ENCODE measurements at places on chromosomes 11 and 22.

GRCh38 chr11:83558281-83558680, 272.1 kb upstream of the CCDC90B start:
- no peak for DNase-seq

- no peak for DNase-seq
Measured at GRCh38 chr11:12167061-12168000, 56.9 kb downstream of the MICAL2 start.

DNA sequence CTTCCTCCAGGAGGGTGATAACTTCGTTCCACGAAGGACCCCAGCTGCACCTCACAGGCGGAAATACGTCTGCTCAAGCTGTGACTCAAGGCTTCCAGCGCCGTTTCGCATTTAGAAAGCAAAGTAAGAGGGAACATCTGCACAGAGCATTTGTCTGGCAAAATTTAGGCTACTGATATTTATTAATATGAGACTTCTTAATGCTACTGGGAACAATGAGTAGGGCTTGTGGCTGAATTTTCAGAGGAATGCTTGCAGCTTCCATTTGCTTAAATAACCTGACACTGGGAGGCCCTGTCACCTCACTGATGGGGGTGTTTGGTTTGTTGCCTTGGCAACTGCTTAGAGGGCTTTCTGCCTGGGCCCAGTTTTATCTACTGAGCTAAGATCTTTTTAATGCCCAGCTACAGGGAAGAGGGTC, 14.7 kb upstream of the ST14 start:
- no peak for DNase-seq

DNA sequence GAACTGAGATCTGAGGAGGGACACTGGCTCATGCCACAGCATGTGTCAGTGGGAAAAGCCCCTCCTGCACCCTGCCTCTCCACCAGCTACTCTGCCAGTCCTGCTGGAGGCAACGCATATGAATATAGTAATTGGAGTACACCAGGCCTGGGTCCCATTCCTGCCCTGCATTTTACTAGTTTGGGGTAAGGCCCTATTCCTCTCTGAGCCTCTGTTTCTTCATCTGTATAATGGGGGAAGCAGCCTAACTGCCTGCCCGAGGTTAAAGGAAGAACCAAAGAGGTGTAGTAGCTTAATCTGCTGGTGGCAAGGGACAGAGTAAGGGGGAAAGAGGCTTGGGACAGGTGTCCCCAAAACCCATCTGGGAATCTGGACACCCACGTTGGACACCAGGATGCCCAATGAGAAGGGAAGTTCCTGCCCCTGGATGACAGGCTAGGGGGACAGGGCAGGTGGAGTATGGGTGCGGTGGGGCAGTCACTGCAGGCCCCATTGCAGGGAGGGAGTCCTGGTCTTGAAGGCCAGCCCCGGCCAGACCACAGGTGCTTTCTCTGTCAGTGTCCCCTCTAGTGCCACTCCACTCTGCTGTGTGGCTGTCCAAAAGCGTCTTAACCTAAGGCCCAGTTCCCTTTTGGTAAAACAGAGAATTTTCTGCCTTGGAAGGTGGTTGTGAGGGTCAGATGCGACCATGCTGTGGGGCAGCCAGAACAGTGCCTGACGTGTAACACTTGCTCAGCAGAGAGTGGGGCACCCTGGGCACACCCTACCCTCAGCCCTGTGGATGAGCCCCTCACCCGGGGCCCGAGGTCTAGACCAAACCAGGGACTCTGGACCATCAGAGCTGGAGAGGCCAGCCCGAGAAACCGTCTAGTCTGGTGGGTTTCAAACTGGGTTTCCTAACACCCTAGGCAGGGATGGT, 11.5 kb downstream of the TSKU start:
- no peak for DNase-seq

DNA sequence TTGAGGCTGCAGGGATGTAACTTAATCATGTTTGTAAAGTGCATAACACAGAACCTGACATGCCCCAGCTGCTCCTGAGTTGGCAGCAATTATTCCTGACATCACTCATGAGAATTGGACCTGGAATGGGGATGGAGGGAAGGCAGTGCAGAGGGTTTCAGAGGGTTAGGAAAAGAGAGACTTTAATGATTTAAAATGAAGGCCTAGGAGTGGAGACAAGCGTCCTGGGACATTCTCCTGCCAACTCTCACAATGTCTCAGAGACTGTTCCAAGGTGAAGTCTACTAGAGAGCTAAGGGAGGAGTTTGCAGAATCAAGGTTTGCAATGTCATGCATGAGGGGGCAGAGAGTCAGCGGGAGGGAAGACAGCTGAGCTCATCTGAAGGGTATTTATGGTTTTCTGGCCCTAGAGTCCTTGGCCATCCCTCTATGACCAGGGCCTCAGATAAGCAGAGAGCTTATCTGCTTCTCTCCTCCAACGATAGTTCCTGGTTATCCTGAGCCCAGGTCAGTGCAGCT, 36.9 kb downstream of the GGTLC2 start:
- no peak for DNase-seq

DNA sequence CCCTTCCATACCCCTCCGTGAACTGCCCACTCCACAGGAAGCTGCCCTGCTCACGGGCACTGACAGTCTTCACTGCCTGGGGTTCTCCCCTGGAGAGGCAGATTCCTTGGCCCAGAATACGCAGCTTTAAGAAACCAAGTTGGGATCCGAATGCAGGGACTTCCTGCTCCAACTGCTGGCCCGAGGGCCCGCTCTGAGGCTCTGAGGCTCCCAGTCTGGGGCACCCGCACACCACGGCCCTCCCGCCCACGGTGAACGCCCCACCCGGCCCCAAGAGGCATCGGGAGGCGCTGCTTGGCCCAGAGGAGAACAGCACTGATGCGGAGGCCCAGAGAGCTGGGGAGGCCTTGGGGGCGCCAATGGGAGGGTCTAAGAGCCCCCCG, 42.3 kb downstream of the IGF2 start:
- no peak for DNase-seq

DNA sequence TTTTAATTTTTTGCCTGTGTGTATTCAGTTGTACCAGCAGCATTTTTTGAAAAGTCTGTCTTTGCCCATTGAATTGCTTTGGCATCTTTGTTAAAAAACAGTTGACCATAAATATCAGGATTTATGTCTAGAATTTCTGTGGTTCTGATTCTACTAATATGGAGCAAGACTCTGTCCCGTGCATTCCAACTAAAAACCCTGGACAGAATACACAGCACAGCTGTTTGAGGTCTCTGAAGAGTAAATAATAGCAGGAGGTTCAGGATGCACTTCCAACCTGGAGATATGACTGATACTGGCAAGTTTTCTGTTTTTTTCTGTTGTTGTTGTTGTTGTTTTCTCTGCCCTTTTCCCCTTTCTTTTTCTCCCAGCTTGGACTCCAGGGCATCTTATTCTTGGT, 141.9 kb downstream of the TMEM135 start:
- DNase-seq, result no peak

GRCh38 chr11:79412761-79413160, 28.1 kb downstream of the TENM4 start:
- DNase-seq, result no peak

GRCh38 chr11:18312663-18313420, 9.1 kb downstream of the HPS5 start:
- DNase-seq, result no peak
